Left lobe of liver (tissue), 2 donors: ENCODE measurements at places on chromosomes 12 and 14.
A peak's percentile ranks its signal among the peaks of the same experiment; 100 is the strongest.

DNA sequence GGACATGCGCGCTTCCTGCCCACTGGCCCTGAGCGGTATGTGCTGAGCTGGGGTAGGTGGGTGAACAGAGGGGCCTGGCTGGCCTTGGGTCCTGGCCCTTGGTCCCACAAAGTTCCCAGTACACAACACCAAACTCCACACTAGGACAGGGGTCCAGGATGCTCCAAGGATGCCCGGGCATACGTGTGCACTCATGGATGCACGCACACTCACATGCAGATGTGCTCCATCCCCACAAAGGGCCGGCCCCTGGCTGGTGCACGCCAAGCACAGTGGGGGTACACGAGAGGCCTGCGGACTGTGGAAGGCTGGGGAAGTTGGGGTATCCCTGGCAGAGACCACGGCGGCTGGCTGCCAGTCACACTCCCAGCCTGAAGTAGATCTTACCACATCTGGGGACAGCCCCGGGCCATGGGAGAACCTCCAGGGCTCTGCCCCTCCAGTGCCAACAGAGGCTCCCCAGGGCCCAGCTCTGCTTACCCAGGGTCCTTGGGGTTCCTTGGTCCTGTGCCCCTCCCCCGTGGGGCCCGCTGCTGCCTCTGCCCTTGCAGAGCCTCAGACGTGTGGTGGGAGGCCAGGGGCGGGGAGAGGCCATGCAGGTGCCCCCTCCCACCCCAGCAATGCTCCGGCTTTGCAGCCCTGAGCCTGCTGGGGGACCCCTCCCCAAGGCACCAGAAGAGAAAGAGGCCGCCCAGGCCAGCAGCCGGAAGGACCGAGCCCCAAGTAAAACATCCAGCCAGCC lies 24.0 kb upstream of the NUDT14 start:
- no peak for DNase-seq

- DNase-seq = no peak
These were observed 245.8 kb downstream of the FBXL14 start for GRCh38 chr12:1348606-1349005.

DNA sequence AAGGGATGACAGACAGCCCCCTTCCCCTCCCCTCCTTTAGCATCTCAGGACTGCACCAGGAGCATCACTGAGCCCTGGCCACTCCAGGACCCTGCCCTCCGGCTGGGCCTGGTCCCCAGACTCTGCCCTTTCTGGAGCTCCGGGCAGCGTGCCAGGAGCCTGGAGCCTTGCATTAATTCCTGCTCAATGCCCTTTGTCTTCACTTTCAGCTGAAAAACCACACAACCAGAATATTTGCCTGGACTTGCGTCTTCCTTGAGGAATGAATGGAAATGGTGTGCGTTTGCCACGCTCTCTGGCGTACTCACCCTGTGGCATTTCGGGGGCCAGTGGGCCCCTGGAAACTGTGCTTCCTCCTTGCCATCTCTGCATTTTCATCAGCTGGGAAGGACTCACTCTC lies 8.5 kb upstream of the RFLNA start:
- DNase-seq = no peak

GRCh38 chr14:59301354-59301753 lies 112.9 kb downstream of the DAAM1 start:
- no peak for DNase-seq

DNA sequence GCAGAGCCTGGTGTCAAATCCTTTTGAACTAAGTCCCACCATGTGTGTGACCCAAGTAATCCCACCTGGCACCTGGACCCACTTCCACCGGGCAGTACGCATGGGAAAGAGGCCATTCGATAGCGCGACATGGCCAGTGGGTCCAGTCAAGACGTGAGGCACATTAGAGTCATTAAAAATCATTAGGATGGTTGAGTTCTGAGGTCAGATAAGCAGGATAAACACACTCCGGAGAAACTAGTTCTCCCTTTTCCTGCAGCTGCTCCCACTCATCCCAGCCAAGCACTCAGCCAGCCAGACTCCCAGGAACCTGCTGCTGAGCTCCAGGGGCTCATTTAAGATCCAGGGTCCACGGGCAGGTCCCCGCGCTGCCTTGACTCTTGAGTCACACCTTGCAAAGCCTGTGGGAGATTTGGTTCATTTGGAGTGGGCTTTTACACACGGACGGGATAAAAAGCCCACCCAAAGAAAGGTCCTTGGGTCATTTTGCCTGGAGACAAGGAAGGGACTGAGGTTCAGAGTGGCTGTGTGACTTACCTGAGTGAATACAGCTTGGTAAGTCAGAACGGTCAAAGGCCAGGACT lies 313.9 kb downstream of the BCL11B start:
- DNase-seq = no peak

GRCh38 chr14:50020799-50021198 lies 95.6 kb downstream of the VCPKMT start:
- no peak for DNase-seq

DNA sequence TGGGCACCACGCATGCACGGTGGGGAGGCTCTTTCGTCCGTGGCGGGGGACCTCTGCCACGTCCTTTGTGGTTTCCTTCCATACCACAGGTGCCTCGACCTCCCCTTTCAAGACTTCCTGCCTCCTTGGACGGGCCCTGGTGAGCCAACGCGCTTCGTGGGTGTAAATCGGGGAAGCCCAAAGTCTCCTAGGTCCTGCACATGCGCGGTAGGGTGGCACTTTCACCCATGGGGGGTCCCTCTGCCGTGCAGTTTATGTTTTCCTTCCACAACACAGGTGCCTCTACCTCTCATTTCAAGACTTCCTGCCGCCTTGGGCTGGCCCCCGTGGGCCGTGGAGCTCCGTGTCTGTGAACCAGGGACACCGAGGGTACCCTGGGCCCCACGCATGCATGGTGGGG lies 349.7 kb downstream of the ALG10 start:
- no peak for DNase-seq

GRCh38 chr12:132095520-132096409 lies 48.4 kb downstream of the DDX51 start:
- peak; percentile 35 for DNase-seq

DNA sequence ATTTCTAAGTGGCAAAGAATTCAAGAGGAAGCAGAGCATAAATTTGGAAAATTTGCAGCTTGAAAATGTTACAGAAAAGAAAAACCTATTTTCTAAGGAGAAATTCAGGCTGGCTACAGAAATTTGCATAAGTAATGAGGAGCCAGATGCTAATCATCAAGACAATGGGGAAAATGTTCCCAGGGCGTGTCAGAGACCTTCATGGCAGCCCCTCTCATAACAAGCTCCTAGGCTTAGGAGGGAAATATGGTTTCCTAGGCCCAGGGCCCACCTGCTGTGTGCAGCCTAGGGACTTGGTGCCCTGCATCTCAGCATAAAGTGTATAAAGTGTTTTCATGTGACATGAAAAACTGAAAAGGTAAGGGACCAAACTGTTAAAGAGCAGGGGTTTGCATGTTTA lies 1796.3 kb upstream of the FLRT2 start:
- no peak for DNase-seq

DNA sequence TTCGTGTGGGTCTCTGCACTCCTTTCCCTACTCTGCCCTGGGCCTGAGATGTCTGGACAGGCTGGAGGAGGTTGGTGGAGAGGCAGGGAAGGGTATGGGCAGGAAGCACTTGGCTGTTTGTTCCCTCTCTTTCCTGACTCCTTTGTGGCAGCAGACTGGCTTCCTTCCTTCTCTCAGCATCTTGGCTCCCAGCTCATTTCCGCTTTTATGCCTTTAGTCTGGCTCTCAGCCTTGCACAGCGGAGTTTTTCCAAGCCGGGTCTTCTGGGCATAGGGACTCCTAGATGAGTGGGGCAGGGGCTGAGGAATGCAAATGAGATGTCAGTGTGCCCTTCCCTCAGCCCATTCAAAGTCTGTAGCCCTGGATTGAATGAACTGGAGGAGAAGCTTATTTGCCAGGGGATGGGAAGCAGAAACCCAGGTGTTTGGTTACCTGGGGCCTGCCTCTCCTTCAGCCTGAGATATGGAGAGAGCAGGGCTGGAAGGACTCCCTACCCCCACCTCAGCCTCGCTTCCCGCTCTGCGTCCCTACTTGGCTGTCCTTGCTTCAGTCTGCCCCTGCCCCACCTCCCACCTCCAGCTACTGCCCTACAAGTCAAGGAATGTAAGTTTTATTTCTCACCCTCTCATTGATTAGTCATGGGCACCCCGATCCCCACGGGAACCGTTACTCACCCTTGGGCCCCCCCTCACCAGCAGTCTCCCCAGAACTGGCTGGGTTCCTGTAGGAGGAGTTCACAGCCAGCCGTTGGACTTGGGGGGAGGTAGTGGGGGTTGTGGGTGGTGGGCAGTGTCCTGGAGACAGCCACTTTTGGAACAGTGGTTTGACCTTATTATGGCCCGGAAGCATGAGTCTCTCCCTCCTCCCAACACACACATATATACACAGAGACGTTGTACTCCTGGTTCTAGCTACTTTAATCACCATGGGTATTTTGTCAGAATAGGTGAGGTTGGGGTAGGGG lies 9.3 kb upstream of the ITGA5 start:
- no peak for DNase-seq

DNA sequence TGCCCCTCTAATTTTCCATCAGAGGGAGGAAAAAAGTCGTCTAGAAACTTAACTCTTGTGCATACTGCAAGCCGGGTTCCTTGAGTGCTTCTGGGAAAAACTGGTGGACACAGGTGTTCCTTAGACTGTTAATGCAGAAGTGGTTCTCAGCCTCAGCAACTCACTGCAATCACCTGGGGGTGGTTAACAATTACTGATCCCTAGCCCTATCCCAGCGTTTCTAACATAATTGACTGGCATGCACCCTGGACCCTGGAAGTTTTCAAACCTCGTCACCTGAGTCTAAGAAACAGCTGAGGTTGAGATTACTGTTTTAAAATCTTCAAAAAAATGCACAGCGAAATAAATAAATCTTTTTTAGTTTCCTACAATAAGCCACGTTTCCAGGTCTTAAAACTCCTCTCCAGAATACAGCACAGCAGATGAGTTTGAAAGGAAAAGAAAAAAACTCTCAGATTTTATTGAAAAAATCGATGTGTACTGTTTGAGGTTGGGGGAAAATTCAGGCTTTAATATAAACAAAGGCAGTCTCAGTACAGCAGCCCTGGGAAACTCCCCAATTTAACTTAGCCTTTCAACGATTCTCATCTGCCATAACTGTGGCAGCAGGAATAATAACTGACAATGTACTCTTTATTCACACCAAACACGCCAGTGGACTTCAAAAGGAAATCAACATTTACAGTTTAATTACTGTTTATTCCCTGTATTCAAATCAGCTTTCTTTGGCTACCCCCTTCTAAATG lies 45.4 kb downstream of the PHLDA1 start:
- no peak for DNase-seq

- peak; percentile 56 for DNase-seq
These were observed 17.1 kb downstream of the SLC11A2 start for GRCh38 chr12:51009056-51009440.

DNA sequence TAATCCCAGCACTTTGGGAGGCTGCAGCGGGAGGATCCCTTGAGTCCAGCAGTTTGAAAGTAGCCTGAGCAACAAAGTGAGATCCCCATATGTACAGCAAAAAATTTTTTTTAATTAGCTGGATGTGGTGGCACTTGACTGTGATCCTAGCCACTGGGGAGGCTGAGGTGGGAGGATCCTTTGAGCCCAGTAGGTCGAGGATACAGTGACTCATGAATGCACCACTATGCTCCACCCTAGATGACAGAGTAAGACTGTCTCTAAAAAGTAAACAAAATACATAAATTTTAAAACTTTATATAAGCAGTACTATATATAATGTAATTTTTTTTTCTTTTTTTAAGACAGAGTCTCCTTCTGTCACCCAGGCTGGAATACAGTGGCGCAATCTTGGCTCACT lies 115.4 kb downstream of the ESR2 start:
- DNase-seq = no peak

DNA sequence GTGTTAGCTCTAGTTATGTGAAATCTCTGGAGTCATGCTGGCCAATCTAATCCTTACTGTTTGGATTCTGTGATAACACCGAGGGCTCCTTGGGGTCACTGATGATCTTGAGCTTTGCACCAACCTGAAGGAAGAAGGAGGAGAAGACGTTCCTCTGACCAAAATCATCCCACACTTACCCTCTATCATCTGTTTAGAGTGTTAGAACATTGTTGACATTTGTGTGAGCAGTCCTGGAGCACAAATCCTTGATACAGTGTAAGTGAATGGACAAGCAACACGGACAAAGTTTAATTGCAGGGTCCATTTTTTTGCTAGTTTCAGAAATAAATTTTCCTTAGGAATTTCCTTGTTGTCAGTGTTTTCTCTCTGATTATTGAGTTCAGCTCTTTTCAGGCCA lies 181.7 kb downstream of the AKAP6 start:
- no peak for DNase-seq

GRCh38 chr14:22839159-22839779 lies 2.9 kb downstream of the MMP14 start:
- DNase-seq = no peak

GRCh38 chr14:85764822-85765221 lies 234.9 kb downstream of the FLRT2 start:
- no peak for DNase-seq

DNA sequence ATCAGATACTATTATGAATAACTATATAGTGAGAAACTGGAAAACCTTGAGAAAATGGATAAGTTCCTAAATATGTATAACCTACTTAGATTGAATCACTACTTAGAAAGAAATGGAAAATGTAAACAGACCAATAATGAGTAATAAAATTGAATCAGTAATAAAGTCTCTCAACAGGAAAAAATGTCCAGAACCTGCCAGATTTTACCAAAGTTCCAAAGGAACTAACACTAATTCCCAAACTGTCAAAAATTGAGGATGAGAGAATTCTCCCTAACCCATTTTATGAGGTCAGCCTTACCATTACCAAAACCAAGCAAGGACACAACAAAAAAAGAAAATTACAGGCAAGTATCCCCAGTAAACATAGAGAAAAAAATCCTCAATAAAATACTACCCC lies 272.0 kb downstream of the RPAP3 start:
- DNase-seq = no peak

DNA sequence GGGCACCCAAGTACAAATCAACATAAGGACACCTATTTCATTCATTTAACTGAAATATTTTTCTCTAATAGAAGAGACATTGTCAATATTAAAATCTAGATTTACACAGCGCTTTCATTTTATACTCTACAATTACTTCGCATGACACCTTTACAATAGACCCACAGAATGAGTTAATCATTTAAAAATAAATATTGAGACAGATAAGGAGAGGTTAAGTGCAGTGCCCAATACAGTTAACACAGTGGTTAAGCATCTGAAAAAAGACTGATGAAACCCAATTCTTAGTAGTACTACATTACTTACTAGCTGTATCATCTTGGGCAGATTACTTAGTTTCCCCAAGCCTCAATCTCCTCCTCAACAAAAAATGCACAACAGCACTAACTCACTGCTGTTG lies 116.2 kb downstream of the DENND5B start:
- no peak for DNase-seq

- peak; percentile 76 for DNase-seq
These were observed 6.4 kb downstream of the SLC15A4 start for GRCh38 chr12:128817111-128818015.

- no peak for DNase-seq
These were observed 17.1 kb downstream of the GSC start for GRCh38 chr14:94752591-94753436.

- no peak for DNase-seq
These were observed 364.8 kb downstream of the CACNA1C start for GRCh38 chr12:2417481-2418160.

GRCh38 chr12:131862994-131863710 lies 31.3 kb upstream of the ULK1 start:
- DNase-seq = peak; percentile 61
